ENCODE measurements at places on chromosomes 12 and 14.

GRCh38 chr12:45400991-45401390, 185.1 kb downstream of the ANO6 start:
- DNase-seq = no peak

DNA sequence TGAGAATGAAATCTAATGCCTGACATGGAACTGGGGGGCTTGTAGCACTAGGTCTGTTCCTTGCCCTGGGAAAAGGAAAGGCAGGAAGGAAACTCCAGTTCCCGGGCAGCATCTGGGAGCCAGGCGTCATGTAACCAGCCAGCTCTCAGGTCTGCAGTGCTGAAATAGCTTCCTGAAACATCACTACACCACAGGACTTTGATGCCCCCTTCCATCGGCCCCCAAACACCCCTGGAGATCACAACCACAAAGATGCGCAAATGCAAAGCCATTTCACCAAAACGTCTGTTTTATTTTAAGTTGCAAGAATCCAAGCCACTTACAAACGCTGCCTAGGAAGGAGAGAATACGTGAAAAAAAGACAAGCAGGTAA, 40.9 kb downstream of the KCTD10 start:
- DNase-seq = no peak

- no peak for DNase-seq
Observed at GRCh38 chr12:124240493-124240892, 54.4 kb upstream of the RFLNA start.

DNA sequence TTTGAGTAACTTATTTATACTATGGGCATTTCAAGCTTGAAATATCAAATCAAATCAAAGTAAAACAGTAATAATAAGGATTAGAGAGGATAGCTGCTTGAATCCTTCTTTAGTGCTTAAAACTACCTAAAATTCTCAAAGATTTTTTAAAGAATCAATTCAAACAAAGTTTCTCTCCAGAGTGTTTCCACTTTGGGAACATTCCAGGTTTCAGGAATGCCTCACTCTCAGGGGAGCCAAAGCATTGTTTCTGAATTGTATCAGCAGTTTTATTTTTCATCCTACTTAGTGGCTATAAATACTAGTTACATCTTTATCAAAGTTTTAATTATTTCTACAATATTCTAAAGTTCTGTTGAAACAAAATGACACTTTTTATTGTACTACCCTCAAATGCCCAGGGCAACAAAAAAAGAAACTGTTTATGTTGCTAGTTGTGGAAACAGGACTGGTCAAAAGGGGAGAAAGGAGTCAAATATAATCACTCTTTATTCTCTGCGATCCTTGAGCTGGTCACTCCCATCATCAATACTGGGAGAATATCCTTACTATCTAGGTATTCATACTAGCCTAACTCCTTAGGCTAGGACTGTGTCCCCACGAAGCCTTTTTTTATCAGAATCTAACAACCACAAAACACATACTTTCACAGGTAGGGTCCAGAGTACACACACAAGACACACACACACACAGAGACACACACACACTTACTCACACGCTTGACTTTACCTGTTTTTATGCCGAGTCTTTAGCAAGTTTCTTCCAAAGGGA, 598 bp downstream of the RASSF9 start:
- no peak for DNase-seq

DNA sequence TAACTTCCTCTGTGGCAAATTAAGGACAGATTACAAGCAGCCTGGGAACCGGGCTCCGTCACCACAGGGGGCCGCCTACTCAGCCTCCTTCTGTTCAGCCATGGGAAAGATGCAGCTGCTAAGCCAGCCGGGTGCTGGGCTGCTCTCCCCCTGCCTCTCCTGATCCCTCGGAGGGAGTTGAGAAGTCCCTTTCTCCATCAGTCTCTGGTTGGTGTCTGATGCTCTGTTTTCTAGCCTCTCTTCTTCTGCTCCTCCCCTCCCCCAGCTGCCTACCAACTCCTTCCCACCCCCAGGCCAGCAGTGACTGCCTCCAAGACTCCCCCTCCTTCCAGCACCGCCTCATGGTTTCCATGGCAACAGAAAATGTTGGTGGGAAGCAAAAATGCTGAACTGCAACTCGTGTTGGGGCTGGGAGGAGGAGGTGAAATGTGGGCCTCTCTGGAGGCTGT, 486.7 kb downstream of the APAF1 start:
- DNase-seq = no peak

DNA sequence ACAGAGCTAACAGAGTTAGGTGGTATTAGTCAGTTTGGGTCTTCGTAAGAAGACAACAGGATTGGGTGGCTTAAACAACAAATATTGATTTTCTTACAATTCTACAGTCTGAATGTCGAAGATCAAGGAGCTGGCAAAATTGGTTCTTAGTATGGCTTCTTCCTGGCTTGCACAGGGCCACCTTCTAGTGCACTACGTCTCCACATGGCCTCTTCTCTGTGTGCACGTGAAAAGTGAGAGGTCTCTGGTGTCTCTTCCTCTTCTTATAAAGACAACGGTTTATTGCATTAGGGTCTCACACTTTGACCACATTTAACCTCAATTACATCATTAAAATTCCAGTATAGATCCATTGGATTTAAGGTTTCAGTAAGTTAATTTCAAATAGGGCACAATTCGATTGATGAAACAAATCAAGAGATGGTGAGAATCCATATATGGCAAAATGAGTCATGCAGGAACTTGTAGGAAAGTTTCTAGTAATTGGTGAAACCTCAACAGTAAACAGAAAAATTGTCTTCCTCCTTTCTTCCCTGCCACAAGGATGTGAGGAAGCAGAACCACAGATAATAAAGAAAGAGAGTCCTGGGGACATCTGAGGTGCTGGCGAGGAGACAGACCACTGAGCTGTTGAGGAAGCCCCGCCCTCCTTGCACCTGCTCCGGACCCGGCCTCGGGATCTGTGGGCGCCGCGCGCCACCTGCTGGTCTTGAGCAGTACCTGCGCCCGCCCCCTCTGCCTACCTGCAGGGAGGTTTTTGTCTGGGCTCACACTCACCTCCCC, 846.7 kb downstream of the TMEM121 start:
- DNase-seq = no peak

DNA sequence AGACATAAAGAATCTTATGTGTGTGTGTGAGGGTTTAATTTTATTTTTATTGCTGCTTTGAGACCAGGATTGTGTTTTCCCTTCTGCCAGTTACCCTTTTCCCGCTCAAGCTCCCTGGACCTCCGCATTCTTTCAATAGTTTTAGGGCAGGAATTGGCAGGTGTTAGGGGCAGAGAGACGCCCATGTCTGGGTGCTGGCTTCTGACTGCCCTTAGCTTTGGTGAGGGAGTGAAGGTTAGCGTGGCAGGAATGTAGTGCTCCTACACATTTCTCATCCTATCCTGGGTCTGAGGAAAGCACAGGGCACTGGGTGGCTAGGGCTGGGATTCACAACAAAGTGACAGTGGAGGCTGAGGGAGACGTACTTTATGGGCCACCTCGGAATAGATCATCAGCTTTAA, 428.1 kb downstream of the ZFP36L1 start:
- no peak for DNase-seq

GRCh38 chr14:22319526-22320361, 269.3 kb downstream of the DAD1 start:
- DNase-seq = peak; percentile 10

DNA sequence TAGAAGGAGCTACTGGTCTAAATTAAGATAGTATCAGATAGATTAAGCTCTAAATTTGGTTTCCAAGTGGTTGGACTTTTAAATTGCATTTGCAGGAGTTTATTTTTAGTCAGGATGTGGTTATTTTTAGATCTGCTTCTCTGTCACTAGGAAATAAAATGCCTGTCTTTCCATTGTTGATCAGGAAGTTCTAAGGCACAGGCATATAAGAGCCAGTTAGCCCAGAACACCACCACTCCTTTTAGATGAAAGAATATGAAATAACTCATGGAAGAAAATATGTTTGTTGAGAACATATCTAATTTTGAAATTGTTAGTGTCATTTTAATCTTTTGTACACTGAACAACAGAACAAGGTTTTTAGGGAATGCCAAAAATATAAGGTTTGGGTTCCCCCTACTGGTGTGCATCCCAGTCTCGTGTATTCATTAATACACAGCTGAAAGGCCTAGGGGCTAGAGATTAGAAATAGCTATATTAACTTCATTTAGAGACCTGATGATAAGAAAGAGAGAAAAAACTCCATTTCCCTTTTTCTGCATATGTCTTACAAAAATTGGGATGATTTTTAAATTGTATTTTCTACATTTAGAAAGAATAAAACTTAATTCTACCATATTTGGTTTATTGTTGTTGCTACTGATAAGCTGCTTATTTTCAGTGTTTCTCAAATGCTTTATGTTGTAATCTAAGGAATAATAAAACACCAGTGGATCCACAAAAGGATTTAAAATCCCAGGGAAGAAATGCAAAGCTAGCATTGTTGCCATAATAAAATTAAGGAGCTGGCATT, 67.2 kb downstream of the RIC8B start:
- no peak for DNase-seq

- DNase-seq = no peak
Observed at GRCh38 chr12:68435299-68435637, 103.1 kb upstream of the MDM1 start.

- no peak for DNase-seq
Observed at GRCh38 chr14:48490756-48491155, 815.4 kb upstream of the MDGA2 start.

DNA sequence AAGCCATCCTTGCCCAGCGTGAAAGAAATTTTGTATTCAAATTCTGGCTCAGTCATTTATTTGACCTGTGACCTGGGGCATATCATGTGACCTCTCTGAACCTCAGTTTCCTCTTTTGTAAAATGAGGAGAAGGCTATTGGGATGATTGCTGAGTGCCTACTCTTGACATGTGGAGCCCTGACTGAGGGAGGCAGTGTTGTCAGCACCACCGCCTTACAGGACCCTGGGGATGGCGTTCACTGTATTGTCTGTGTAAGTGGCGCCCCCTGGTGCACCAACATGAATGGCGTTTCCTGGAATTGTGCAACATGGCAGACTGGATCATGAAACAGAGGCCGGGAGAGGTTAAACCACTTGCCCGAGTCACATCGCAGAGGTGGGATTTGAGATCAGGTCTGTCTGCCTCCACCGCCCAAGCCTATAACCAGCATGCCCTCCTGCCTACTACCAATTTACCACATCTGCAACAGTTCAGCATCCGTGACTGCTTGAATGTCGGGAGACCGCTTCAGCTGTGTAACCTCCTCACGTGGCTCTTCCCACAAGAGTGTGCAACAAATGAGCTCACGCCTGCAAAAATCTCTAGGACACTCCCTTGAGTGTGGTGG, 20.1 kb upstream of the CCDC63 start:
- peak; percentile 65 for DNase-seq

GRCh38 chr14:65281991-65282895, 130.3 kb upstream of the FUT8 start:
- peak; percentile 48 for DNase-seq

DNA sequence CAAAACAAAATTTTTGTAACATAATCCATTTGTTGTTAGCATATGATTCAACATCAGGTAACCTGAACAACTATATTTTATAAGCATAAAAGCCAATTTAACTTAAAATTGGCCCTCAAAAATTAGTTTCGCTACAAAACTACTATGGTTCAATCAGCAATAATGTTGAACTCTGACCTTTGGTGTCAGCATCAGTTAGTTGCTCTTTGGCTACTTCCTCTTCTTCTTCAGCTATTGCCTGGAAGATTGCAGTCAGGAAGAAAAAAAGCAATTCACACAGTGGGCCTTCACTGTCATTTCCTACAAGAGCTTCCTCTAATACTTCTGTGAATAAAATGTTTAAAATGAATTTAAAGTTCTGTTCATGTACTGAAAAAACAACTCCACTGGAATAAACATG, 78.2 kb upstream of the CFL2 start:
- DNase-seq = no peak

DNA sequence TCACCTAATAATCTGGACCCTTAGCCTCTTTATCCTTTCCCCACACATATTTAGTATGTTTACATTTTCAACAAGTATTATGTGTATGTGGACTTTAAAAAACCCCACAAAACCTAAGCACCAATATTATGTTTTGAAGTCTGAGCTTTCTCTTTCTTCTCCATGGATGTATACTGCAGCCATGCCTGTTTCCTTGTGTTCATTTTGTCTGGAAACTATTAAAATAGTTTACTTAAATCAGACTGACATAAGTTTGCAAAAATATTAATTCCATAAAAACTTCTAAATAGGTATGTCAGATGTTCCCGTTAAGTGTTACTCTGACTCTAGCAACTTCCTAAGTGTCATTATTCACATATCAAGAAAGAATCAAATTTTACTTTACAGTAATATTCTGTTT, 2.9 kb downstream of the HIGD1C start:
- no peak for DNase-seq

DNA sequence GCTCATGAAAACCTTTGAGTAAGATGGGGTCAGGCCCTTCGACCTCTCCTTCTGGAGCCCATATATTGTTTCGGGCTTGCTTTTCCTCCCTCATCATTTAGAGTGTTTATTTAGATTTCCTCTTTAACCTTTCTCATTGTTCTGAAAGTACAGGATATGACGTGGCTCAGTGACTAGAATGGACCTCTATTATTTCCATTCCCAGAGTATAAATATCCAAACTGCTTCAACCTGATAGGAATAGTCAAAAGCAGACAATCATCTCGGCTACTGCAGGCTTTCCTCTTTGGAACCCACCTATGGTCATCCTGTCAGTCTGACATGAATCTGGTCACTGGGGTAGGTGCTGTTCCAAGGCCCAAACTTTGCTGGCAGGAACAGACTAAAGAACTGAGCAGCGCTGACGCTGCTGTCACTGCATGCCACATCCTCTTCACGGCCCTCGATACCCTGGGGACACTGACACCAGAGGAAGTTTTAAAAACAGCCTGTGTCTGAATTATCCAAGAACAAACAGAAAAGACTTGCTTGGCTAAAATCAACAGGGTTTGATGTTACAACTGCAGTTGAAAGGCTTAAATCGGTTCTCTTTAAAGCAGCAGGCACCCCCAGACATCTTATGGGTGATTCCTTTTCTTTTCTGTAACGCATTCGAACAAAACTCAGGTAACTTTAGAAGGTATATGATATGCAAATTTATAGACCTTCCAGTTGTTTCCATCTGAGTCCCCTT, 5.0 kb upstream of the DDX47 start:
- DNase-seq = no peak

GRCh38 chr14:61315313-61315712, 6.1 kb upstream of the PRKCH start:
- DNase-seq = no peak

GRCh38 chr12:110280392-110280778, 662 bp upstream of the ATP2A2 start:
- DNase-seq = no peak

Measured in caudate nucleus (tissue), 63 donors.